Spinal cord (tissue), 10 donors: ENCODE measurements at places on chromosomes 1 and 21.

DNA sequence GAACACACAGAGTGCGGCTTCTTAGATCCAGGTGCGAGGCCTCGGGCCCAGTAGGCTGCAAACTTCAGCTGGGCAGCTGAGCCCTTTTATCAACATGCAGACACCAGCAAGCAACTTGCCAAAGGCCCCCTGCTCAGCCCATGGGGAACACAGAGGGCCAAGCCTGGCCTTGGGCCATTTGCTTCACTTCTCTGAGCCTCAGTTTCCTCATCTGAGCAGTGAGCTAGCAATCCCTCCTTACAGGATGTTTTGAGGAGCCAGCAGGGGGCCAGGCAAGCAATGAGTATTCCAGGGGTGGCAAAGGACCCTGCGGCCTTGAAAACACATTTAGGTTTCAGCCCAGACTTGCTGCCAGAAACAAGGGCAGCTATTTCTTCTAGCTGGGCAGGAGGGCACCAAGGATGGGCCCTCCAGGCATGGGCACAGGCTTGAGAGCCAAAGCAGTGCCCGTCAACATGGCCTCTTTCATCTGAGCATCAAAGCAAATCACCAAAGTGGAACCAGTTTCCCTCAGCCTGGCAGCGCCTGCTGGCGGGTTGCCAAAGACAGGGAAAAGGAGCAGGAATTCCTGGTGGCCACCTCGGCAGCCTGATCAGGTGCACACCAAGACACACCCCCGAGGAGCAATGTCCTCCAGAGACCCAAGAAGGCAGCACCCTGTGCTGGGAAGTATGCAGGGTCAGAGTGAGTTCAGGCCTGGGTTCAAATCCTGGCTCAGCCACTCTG lies 1.4 kb downstream of the MATN1 start:
- H3K4me1 ChIP-seq: peaks cover 62% of the 10 kb centered on the region
- no peak overlapping the region for H3K4me3 ChIP-seq
- DNase-seq: no peak
- H3K27ac ChIP-seq: no peak overlapping the region
- peaks cover 2% of the 10 kb centered on the region for H3K36me3 ChIP-seq
- no peaks in the 10 kb centered on the region for H3K27me3 ChIP-seq

GRCh38 chr1:22101199-22101598 lies 41.7 kb downstream of the WNT4 start:
- no peak overlapping the region for H3K4me3 ChIP-seq
- H3K36me3 ChIP-seq: peaks cover 13% of the 10 kb centered on the region
- H3K4me1 ChIP-seq: no peaks in the 10 kb centered on the region
- no peaks in the 10 kb centered on the region for H3K27me3 ChIP-seq
- H3K27ac ChIP-seq: no peak overlapping the region
- DNase-seq: no peak

DNA sequence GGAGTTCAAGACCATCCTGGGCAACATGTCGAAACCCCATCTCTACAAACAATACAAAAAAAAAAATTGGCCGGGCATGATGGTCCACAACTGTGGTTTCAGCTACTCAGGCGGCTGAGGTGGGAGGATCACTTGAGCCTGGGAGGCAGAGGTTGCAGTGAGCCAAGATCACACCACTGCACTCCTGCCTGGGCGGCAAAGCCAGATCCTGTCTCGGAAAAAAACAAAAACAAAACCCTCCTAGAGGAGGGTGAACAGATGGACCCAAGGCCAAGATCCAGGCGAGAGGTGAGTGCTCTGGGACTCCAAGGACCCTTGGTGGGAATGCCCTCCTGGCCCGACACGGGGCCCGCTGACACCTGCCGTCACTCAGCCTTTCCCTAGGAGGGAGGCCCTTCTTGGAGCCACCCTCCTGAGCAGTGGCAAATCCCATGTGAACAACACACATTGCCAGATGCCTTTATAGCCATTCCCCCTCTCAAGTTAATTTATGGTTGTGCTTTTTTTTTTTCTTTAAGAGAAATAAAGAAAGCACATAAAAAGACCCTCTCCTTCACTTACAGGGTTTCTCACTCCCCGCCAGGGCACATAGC lies 380 bp downstream of the TFF2 start:
- no peak overlapping the region for H3K4me3 ChIP-seq
- no peaks in the 10 kb centered on the region for H3K27me3 ChIP-seq
- no peak overlapping the region for H3K27ac ChIP-seq
- H3K4me1 ChIP-seq: peaks cover 12% of the 10 kb centered on the region
- H3K36me3 ChIP-seq: no peaks in the 10 kb centered on the region
- DNase-seq: no peak

DNA sequence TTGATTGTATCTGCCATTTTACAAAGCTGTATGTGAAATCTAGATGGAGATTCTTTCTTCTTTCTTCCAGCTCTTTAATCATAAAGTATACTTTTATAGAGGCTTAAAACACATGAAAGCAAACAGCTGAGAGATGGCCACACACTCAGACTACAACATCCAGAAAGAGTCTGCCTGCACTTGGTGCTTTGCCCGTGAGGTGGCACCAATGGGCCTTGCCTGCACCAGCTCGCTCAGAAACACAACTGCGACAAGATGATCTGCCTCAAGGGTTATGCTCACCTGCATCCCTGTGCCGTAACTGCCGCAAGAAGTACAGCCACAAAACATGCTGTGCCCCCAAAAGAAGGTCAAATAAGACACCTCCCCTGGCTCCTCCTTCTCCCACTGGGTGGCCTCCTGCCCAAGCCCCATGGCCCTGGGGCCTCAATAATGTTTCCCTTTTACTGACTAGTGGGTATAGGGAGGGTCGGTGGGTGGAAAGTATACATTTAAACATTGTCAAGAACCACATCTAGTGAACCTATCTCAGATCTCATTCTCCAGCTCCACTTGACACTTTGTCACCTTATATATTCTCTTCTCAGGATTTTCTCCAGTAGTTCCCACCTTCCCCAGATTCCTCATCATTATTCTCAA lies 66.7 kb upstream of the ANGPTL3 start:
- no peaks in the 10 kb centered on the region for H3K27me3 ChIP-seq
- peaks cover 4% of the 10 kb centered on the region for H3K36me3 ChIP-seq
- H3K27ac ChIP-seq: no peak overlapping the region
- H3K4me1 ChIP-seq: no peaks in the 10 kb centered on the region
- DNase-seq: peak; percentile 7
